Activated CD8-positive, alpha-beta memory T cell treated with anti-CD3 and anti-CD28 coated beads for 1 hour (primary cell): ENCODE measurements at places on chromosomes 2 and 18.
A peak's percentile ranks its signal among the peaks of the same experiment; 100 is the strongest.

GRCh38 chr2:26740890-26741302 lies 23.2 kb upstream of the SLC35F6 start:
- no peak for DNase-seq

- DNase-seq: peak; percentile 57
These were observed 44.1 kb downstream of the TRAPPC12 start for GRCh38 chr2:3423492-3424170.

- no peak for DNase-seq
These were observed 99.7 kb downstream of the ARHGEF4 start for GRCh38 chr2:130936451-130936850.

DNA sequence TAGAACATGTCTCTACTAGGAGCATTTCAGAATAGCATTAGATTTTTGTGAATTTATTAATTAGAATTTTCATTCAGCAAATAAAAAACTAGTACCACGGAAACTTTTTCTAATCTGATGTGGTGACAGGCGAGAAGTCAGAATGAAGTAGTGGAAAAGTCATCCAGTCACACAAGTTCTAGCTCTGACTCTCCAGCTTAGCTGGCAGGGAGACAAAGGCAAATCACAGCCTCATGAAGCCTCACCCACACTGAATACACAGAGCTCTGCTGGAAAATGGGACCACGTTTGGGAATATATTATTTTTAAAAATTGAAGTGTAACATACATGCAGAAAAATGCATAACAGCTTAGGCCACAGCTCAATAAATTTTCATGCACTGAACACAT lies 86.1 kb downstream of the L3MBTL4 start:
- DNase-seq: no peak

- DNase-seq: no peak
These were observed 151.7 kb upstream of the ITGA4 start for GRCh38 chr2:181305301-181306123.

DNA sequence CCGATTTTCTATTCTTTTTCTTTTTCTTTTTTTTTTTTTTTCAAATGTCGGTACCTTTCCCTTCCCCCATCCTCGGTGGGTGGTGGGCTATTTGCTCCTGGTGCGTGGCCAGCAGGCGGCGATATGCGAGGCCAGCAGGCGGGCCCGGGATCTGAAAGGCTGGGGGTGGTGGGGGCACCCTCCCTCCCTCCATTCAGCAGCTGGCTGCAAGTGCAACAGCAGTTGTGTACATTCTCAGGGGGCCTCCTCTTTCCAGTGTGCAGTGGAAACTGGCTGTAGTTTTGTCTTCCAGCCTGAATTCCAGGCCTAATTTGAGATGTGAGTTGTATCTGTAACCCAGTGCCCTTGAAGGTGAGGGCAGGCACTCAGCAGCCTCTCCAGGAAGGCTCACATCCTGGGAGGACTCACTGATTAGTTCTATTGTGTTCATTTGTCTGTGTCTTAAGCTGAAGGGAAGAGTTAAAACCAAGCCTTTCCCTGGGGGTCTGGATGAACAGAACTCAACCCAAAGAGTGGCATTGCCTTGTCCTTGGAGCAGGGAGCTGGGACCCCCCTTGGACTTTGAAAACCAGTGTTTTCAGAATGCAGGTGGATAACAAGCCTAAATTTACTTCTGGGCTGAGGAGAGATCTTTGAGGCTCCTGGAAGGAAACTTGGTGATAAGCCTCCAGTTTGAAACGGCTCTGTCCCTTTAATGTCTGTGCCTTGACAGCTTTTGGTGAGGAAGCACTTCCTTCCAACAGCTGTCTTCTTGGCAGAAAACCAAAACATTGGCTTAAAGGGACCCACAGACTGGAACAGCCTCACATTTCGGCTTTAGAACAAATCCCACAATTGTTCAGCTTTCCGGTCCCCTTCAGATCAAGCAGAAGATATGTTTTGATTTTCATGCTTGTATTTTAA lies 3.3 kb downstream of the MYCN start:
- DNase-seq: no peak

GRCh38 chr18:32446780-32447179 lies 23.9 kb downstream of the GAREM1 start:
- no peak for DNase-seq

DNA sequence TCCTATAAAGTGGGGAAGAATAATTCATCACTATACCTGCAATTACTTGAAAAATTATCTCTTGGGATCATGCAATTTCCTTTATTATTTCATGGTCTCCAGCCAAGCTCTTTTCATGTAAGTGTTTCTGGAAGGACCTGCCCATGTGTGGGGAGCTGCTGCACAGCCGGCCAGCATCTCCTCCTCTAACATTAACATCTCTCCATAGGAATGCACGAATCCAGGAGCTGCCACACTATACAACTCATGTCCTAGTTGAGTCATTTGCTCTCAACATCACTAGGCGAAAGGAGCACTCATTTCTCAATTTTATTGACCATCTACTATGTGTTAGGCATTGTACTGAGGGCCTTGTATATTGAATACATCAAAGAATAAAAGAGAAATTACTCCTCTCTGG lies 144.3 kb upstream of the ERBB4 start:
- no peak for DNase-seq

- DNase-seq: no peak
These were observed 139.5 kb downstream of the NOL4 start for GRCh38 chr18:34085140-34085739.

DNA sequence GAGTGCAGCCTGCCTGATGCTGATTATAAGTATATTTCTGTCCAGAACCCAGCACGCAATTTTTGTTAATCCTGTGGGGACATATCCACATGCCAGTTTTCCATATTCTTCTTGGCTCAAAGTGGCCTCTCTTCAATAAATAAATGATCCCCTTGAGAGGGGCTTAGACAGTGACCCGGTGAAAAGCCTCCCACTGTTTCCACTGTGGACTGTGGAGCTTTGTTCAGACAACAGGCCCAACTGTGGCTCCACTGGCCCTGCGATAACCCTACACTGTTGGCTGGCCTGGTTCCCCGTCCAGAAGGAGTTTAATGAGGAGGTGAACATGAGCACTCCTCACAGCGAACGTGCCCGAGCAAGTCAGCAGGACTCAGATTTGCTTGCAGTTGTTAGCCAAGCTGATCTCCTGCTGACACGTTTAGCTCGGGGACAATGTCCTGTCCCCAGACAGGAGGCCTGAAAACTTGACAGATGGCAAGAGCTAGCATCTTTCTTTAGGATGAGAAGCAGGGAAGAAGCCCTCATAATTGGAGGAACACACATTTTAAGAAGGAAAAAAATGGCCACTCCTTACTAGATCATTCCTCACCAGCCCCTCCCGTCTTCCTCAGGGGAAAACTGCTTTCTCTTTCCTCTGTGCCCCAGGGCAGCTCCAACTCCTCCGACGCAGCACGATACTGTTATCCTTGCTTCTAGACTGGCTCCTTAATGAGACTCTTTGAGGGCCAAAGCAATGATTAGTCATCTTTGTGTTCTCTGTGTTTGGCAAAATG lies 20.0 kb upstream of the MTCL1 start:
- DNase-seq: no peak

DNA sequence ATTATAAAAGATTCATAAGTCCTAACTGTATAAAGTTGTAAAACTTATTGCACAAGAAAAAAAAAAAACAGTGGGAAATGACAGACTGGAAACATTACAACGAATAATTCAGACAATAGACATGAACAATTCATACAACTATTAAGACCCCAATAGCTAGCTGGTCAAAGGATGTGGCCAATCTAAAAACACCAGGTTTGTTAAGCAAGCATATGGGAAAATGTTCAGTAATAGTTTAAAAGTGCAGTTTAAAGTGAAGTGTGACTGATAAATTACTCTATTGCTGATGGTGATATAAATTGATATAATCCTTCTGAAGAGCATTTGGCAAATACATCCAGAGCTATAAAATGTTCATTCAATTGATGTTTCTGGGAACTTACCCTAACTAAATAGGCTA lies 289.0 kb downstream of the CAMKMT start:
- DNase-seq: no peak

DNA sequence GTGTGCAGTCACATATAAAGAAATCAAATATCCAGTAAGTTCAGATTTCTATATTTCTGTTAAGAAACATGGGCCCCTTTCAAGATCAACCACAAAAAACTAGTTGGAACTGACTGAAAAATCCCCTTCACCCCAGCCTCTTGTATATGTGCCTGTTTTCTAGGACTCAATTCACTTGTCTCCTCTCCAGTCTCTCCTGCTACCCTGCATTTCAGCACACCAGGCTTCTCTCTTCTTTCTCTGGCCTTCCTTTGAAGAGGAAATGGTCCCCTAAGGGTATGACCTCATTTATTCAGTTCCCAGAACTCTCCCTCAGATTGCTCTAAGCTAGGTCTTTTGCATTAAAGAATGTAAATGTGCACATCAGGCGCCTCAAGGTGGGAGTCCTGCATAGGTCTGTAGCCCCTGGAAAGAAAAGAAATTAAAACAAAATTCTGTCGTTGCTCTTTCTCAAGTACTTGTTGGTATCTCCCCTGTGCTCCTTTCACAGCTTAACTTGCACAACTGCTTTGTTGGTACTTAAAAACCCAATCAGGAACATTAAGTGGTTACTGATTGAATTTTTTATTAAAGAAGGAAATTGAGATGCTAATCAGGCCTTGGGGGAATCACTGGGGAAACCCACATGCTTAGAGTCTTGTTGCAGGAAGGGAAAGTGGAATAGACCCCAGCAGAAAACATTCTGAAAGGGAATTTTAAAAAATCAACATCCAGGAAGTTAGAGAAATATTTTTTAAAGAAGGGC lies 278.4 kb downstream of the AGPS start:
- no peak for DNase-seq

- no peak for DNase-seq
These were observed 46.6 kb downstream of the THUMPD2 start for GRCh38 chr2:39732482-39732881.

GRCh38 chr18:42745931-42746330 lies 369.6 kb downstream of the RIT2 start:
- no peak for DNase-seq

DNA sequence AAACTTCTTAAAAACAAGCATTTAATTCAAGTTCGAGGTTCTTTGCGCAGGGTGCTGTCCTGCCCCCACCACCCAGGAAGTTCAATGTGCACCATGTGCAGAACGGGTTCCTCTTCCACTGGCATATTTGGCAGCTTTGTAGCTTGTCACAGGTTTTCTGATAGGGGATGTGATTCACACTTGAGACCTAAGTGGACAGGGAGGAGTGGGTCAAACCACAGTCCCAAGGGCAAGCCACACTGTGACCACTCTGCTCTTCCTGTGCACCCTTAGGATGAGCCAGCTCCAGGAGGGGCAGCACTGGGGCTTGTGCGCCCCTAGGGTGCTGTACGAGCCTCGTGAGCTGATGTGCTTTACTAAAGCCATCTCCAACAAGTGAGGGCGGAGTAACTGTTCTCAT lies 82.5 kb downstream of the TGFA start:
- DNase-seq: no peak
